EH (cell line): ENCODE measurements at places on chromosomes 3 and 15.

DNA sequence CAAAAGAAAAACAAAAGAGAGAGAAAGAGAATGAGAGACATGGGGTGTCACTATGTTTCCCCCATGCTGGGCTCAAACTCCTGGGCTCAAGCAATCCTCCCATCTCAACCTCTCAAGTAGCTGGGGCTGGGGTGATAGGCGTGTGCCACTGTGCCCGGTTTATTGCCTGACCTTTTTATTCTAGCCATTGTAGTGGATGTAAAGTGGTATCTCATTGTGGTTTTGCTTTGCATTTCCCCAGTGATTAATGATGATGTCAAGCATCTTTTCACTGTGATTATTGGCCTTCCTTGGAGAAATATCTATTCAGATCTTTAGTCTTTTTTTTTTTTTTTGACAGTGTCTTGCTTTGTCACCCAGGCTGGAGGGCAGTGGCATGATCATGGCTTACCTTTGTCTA is 37.7 kb upstream of the GK5 start:
- no peak for DNase-seq

DNA sequence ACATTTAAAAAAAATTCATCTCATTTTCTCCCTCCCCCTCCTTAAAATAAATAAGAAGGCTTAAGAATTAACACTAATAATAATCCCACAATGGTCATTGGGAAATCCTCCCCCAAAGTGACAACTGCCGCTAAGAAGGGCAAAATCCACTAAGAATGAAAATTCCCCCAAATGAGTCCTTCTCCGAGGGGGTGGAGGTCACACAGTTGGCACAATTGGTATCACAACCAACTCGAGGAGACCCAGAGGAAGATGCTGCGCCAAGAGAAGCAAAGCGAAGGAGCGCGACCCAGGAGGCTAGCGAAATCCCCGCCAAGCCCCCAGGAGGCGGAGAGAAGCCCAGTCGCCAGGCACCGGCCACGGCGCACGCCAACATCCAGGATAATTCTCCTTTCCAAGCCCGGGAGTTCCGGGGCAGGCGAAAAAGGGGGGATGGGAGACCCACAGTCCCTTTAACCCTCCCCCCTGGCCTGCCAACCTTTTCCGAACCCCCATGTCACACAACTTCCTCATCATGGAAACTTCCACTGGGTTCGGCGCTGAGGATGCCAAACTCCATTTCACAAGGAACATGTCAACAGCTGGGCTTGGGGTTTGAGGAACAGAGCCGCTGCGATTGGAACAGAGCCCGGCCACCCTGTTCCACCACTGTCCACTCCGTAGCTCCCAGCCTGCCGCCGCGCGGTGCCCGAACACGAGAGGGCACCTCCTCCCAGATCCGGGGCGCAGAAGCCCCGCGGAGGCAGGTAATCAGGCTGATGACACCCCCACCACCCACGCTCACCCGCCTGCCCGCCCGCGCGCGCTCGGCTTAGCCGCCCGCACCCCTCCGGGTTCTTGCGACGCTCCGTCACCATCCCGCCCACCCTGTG is 668 bp downstream of the THRB start:
- DNase-seq = peak; percentile 6

DNA sequence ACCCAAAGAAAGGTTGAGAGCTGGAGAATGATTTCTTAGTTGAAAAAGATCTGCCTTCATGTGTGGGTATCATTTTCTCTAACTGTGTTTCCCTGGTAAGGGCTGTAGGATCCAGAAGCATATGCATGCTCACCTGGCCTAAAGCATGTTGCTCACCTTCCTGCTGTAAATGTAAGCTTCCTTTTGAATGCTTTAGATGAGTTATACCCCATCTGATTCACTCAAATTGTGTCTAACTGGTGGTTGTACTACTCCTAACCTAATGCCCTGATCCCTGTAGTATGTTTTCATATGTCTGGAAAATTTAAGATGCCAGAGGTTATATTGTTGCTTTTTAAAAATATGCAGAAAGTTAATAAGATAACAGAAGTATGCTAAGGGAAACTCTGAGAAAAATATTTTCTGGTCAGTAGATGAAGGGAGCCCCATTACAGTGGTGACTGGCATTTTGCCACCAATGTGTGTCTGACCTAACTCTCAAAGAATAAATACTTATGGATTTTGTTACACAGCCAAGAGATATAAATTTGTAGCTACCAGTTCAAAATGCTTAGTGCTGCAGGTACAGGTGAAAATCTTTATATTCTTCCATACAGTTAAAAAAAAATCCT is 7.7 kb downstream of the FILIP1L start:
- DNase-seq = peak; percentile 79

DNA sequence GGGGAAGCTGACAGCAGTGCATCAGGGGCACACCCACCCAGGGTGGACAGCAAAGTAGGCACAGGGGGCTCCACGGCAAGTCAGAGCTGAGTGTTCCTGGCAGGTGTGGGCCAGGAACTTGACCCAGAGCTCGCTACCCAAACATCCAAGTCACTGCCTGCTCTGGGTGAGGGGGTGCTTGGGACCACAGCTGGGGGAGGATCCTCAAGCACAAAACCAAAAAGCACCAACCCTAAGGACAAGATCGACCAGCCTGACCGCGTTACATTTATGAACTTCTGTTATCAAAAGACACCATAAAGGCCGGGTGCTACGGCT is 101.2 kb downstream of the CHSY1 start:
- no peak for DNase-seq

DNA sequence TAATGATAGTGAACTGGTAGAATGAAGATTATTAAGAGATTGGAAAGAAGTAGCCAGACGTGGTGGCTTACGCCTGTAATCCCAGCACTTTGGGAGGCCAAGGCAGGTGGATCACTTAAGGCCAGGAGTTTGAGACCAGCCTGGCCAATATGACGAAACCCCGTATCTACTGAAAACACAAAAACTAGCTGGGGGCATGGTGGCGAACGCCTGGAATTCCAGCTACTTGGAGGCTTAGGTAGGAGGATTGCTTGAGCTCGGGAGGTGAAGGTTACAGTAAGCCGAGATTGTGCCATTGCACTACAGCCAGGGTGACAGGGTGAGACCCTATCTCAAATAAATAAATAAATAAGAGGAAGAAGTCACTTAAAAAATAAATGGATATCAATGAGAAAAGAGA is 14.0 kb downstream of the USP8 start:
- no peak for DNase-seq

DNA sequence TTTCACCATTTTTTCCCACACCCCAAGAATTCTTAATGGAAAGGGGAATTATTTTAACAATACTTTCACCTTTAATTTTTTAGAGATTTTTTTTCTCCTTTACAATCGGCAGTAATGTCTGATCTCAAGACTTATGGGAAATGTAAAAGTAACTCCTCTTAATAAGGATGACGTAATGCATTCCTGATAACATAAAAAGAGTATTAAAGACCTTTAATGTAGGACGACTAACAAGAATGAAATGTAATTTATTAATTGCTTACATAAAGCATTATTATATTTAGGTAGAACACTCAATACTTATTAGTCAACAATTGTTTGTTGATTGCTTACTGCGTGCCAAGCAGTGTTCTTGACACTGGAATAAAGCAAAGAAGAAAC is 416.8 kb upstream of the NAALADL2 start:
- DNase-seq = no peak

GRCh38 chr3:141065841-141066805 is 15.0 kb downstream of the SPSB4 start:
- DNase-seq = no peak

DNA sequence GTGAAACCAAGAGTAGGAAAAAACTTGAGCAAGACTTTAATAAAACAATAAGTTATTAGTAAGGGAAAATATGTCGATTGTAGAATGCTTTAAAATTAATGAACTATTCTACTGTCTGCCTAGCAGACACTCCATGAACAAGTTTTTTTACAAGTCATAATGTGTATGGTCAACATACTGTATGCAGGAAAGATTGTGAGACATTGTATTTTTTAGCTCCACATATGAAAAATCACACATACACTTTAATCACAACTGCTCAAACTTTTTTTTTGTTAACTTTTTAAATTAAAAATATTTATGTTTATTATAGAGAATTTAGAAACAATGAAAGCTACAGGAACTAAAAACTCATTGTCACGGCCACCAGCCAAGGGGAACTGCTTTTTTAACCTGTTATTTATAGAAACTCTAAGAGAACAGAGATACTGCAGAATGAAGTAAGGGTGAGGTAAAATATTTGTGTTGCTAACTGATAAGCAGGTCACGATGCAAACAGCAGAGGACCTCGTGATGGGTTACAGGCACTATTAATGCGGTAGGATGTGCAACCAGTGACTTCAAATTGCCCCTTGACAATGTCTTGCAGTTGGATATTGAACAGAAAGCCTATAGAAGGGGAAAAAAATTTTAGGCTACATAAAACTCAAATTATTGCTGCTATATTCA is 53.0 kb downstream of the THSD4 start:
- DNase-seq = no peak

- DNase-seq = no peak
Observed at GRCh38 chr3:20059929-20060328, 19.7 kb downstream of the KAT2B start.

GRCh38 chr3:99868311-99868646 is 50.6 kb downstream of the CMSS1 start:
- peak; percentile 36 for DNase-seq

GRCh38 chr3:138768946-138769345 is 65.8 kb downstream of the PIK3CB start:
- no peak for DNase-seq

GRCh38 chr3:62534326-62534725 is 161.0 kb upstream of the FEZF2 start:
- DNase-seq = no peak

DNA sequence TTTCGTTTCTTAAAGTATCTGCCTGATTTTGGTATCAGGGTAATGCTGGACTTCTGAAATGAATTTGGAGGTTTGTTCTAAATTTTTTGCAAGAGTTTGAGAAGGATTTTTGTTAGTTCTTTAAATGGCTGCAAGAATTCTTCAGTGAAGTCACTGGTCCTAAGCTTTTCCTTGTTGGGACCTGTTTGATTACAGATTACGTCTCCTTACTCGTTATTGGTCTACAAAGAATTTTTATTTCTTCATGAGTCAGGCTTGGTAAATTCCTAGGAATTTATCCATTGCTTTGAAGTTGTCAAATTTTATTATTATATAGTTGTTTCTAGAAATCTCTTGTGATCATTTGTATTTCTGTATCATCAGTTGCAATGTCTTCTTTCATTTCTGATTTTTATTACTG is 196.0 kb downstream of the DPH6 start:
- DNase-seq = peak; percentile 55

- no peak for DNase-seq
Observed at GRCh38 chr3:135444058-135444457, 521.5 kb upstream of the PPP2R3A start.

DNA sequence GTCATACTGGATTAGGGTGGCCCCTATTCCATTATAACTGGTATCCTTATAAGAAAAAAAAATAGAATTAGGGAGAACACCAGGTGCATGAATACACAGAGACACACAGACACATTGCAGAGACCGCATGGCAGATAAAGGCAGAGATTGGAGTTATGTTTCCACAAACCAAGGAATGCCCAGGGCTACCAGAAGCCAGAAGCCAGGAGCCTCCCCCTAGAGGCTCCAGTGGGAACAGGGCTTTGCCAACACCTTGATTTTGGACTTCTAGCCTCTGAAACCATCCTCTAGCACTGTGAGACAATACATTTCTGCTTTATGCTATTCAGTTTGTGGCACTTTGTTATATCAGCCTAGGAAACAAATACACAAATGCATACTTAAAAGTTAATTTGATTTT is 10.4 kb downstream of the GOLM2 start:
- peak; percentile 15 for DNase-seq

- no peak for DNase-seq
Observed at GRCh38 chr3:14304101-14305045, 98.0 kb upstream of the SLC6A6 start.

- no peak for DNase-seq
Observed at GRCh38 chr3:61524933-61525332, 36.4 kb upstream of the PTPRG start.

GRCh38 chr3:69329892-69330291 is 56.0 kb downstream of the FRMD4B start:
- peak; percentile 95 for DNase-seq

- peak; percentile 92 for DNase-seq
Observed at GRCh38 chr3:142087676-142088075, 61.7 kb downstream of the TFDP2 start.

DNA sequence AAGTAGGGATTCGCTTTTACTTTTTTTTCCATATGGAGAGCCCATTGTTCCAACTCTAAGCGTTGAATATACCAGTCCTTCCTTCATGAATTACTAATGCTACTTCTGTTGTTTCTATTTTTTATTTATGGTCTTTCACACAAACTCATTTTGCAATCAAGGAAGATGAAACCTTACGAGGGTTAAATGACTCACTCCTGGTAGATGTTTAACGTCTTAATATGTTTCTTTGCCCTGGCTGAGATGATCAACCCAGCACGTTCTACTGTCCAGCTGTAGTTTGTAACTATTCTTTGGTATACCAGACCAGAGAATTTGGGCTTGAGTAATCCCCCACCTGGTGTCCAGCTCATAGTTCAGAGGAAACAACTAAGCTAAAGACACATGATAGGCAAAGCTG is 23.1 kb downstream of the CDCP1 start:
- peak; percentile 94 for DNase-seq

DNA sequence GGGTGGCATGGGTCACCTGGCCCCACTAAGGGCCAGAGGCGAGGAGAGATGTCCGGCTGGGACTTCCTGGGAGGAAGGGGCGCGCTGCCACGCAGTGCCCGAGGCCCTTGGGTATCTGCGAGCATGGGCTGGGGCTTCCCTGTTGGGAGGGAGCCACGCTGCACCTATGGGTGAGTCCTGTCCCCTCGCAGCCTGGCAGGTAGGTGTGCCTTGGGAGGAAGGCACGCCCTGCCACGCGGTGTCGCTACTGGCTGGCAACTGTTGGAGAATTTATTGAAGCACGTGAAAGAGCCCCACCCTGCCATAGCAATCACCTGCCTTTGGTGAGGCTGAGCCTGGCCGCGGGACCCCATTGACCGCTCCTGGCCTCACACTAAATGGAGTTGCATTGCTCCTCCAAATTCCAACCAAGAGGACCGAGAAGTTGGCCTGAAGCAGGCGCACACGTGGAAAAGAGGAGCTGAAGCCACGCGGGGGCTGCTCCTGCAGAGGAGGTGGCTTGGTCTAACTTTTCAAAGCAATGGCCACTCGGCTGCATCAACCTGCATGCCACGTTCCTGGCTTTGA is 134.2 kb downstream of the TJP1 start:
- DNase-seq = no peak
